Activated naive CD8-positive, alpha-beta T cell treated with anti-CD3 and anti-CD28 coated beads, Interleukin-2, amount 50 U/mL, for 16 hours (primary cell): ENCODE measurements at places on chromosomes 1 and 21.

DNA sequence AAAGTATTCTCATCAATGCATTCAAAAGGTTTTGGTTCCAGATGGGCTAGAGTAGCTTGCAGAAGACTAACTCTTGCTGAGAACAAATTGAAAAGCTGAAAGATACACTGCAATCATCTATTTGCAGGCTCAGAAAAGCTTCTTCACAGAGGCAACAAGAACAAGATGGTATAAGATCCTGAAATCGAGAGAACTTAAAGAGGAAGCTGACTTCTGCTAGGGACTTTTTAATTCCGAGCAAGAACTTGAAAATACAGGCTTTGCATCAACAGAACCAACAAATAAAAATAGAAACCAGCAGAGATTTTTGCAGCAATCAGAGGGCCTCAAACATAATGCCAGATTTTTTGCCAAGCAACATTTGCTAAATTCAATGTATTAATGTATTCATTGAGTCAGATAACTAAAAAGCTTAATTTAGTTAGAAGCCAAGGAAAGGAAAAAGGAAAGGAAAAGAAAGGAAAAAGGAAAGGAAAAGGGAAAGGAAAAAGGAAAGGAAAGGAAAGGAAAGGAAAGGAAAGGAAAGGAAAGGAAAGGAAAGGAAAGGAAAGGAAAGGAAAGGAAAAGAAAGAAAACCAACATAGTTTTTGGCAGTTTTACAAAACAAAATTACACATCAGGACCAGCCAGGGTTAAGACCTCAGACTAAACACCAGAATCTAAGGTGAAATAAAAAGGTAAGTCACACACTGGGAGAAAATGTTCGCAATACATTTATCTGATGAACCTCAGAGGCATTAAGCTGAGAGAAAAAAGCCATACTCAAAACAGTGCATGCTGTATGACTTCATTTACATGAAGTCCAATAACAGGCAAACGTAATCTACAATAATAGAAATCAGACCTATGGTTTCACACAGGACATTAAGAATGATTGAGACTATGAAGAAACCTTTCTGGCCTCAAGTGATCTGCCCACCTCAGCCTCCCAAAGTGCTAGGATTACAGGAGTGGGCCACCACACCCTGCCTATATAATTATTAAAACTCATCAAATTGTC is 42.6 kb downstream of the FAF1 start:
- DNase-seq: no peak

DNA sequence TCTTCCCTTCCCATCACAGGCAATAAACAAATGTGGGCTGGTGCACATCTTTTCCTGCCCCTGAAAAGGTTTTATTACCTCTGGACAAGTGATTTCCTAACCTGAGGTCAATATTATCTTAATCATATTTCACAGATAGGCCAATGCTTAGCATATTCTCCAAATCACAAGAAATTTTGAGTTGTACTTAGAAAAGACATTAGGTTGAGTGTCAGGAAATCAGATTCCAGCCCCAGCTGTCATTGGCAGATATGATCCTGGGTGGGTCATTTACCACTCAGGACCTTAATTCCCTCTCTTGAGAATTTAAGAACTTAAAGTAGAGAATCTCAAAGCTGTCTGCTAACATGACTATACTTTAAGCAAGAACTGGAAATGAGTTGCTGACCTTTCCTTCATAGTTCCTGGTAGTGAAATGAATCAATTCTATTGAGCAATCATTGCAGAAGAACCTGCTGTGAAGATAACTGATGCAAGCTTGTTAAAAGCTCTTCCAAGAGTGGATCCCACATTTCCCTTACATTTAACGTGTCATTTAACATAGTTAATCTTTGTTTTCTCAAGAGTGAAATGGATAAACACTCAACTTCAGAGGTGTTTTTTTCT is 46.4 kb upstream of the CR2 start:
- DNase-seq: no peak

DNA sequence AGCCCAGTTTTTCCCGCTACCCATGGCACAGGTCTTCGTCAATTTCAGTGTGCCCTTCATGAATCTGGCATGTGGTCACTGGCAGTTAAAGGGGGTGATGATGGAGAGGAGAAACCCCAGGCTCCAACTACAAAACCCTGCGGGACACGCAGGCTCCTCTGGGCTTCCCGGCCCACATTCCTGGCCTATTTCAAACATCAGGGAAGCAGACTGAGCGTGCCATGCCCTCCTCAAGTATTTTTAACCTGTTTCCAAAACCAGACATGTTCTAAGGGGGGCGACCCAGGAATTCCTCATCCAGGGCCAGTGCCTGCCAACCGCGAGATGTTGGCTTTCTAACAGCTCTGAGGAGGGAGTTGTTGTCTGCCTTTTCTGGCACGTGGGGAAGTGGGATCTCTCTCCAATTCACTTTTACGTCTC is 85.1 kb downstream of the CAPZB start:
- no peak for DNase-seq

DNA sequence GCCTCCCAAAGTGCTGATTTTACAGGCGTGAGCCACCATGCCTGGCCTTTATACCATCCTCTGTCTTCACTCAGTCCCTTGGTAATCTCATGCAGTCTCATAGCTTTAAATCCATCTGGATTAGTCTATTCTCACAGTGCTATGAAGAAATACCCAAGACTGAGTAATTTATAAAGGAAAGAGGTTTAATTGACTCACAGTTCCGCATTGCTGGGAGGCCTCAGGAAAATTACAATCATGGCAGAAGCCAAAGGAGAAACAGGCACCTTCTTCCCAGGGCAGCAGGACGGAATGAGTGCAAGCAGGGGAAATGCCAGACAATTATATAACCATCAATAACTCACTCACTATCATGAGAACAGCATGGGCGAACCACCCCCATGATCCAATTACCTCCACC is 49.1 kb upstream of the CPLANE2 start:
- no peak for DNase-seq

- no peak for DNase-seq
Measured at GRCh38 chr1:186325239-186325638, 49.8 kb downstream of the TPR start.

DNA sequence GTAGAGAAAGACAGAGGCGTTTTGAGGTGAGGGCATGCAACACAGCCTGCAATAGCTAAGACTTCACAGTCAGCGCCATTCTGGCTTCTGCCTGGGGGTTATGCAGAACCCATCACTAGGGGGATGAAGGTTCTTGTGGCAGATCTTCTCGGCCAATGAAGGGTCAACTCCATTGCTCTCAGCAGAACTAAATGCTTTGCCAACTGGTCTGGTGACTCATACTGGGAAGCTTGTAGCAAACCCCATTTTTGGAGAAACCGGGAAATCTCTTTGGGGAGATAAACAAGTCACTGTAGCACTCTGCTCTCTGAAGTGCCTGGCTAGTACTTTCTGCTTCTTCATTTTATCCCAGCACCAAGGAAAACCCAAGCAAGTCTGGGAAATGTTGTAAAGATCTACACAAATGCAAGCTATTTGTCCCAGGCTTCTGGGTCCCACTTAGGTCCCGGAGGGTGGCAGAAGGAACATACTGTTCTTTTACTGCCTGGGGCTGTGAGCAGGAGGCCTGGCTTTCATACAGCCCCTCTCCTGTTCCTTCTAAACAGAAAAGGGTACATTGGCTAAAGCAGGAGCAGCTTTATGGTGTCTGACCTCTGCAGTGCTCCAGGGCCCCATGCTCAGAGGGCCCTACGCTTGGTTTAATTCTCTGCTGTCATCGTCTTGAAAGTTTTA is 28.8 kb downstream of the SHISA4 start:
- no peak for DNase-seq

DNA sequence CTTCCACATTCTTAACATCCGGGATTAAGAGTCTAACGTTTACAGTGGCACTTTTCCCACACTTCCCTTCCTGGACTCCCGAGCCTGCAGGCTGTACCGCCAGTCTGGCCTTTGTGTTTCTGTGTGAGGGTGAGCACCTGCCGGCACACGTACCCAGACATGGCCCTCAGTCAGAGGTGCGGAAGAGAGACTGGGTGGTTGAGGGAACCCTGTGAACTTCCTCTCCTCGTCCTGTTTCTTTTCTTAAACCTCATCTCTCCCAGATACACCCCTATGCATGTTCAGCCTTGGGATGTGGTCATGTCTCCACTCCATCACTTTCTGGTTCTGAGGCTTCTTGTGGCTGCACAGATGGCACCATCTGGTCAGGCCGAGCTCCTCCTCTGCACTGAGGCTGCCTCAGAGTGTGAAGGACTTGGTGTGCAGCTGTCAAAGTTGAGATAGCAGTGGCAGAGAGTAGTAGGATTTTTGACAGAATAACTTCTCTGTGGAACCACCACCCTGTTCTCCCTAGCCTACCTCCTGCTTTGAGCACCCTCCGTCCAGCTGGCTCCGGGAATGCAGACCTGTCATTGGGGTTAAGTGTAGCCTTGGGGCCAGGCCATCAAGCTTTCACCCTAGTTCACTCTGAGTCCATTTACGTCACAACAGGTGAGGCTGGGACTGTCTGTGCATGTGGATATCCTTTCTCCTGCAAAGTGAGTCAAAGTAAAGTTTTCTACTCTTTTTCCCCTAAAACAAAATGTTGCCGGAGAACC is 31.4 kb downstream of the VASH2 start:
- no peak for DNase-seq

DNA sequence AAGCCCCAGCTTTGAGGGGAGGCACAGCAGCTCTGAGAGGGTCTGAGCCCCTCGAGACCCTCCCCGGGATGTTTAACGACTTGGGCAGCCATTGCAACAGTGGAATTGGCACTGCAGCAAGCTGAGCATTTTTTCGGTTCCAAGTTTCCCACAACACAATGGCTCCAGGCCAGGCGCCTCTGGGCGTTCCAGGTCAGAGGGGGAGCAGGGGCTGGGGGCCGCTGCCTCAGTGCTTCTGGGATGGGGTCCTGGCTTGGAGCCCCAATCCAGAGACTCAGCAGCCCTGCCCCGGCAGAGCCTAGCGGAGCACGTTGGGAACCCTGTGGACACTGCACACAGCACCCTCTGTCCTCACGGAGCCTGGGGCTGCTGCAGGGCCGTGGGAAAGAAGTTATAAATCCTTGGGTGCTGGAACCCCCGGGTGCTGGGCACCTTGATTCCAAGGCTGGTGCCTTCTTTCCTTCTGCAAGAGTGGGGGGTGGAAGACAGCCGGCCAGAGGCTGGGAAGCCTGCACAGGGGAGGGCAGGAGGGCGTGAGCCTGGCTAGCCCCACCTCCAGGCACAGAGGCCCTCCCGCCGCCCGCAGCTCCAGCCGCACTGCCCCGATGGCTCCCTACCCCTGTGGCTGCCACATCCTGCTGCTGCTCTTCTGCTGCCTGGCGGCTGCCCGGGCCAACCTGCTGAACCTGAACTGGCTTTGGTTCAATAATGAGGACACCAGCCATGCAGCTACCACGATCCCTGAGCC is 50.1 kb downstream of the COL18A1 start:
- DNase-seq: no peak

DNA sequence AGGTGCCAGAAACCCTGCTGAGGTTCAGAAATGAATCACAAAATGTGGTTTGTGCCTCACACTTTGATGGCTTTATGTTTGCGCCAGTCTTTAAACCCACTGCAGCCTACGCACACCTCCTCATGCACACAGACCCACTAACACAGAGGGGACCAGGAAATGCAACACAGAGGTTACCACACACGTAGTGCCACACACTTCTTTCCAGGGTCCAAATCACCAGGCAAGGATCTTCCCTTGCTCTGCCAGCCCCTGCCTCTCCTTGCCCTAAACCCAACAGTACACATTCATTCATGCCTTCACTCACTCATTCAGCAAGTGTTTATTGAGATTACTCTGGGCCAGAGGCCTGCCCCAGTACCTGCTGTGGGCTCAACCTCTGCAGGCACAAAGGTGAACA is 17.5 kb downstream of the MAB21L3 start:
- peak; percentile 27 for DNase-seq

DNA sequence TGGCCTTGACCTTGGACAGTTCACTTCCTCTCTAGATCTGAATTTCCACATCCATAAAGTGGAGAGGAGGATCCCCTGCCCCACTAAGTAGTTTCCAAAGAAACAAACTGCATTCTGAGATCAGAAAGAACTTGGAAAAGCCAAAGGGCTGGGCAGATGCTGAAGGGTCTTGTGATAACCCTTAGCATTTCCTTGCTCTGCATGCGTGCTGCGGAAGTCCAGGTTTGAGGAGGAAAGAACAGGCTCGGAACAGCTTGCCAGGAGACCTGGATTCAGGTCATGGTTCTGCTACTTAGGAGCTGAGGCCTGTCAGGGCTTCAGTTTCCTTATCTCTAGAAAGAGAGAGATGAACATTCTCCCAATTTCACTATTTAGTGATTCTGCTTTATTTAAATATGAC is 27.2 kb downstream of the IGFN1 start:
- no peak for DNase-seq

DNA sequence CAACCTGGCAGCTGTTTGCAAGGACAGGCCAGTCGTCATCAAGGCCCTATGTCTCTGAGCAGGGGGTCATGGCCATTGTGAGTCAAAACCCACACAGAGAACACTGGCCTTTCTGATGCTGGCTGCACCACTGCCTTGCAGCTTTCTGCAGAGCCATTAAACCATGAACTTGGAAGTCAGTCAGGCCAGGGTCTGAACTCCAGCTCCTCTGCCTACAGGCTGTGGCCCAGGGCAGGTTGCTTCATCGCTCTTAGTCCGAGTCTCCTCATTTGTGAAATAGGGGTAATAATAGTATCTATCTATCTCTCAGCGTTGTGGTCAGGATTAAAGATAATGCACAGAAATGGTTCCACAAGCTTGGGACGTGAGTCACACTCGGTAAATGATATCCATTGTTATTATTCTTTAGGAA is 35.8 kb upstream of the HIVEP3 start:
- no peak for DNase-seq

DNA sequence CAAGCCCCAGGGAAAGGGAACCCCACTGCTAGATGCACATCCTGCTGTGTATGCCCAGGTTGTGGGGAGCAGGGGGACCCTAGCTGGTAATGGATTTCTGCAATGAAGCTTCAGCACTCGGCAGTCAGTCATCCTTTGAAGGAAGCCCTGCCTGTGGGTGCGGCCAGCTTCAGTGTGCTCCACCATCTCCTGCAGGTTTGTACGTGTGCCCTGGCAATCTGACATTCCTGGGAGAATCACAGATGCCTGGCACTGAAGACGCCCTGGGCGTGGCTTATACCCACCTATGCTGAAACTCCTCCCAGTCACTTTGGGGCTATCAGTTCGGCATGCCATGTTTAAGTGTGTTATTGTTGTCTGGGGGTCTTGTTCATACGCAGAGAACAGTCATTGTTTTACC is 6.8 kb downstream of the SPRR5 start:
- DNase-seq: no peak
